ENCODE measurements at places on chromosomes 2 and 18.

GRCh38 chr2:175414882-175415487 is 233.5 kb upstream of the ATP5MC3 start:
- DNase-seq: peak; percentile 81

- no peak for DNase-seq
Measured at GRCh38 chr2:52356556-52356955, 1324.6 kb upstream of the NRXN1 start.

- DNase-seq: peak; percentile 71
Measured at GRCh38 chr2:65420712-65421431, 11.5 kb downstream of the SPRED2 start.

- peak; percentile 37 for DNase-seq
Measured at GRCh38 chr18:74499633-74500032, 3.5 kb downstream of the CNDP2 start.

GRCh38 chr18:55185391-55185790 is 226.1 kb upstream of the CCDC68 start:
- DNase-seq: no peak

DNA sequence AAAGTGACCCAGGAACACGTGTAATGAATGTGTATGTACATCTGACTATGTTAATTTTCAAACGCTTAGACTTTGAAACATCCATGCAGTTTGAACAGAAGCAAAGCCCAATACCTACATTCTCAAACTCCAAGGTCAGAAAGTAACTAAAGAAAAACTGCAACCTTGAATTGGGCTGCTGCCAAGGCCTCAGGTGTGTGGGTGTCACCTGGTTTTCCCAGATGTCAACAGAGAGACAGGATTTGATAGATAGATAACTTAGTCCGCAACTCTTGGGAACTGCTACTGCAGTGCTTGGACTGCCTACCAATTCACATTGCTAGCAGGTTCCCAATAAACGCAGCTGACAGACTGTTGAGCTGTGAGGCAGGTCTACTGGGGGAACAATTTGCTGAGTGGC is 78.7 kb upstream of the PAPOLG start:
- DNase-seq: no peak

- DNase-seq: no peak
Measured at GRCh38 chr2:62187246-62187645, 8.7 kb upstream of the B3GNT2 start.

DNA sequence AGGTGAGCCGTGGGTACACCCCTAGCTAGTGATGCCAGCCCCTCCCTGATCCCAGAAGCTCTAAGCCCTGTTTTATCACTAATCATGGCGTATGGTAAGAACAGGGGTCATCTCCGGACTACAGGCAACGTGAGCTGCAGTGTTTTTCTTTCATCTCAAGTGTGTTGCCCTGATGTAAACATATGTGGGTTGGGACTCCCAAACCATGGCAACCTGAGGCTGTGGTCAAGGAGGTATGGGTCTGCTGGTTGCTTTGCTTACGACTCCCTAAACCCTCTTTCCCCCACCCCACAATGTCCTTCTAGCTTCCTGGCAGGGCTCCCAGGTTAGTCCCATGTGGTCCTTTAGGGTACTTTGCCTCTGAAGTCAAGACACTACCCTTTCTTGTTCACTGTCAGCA is 53.6 kb upstream of the AFF3 start:
- DNase-seq: peak; percentile 52

GRCh38 chr2:161008311-161008710 is 151.9 kb upstream of the TANK start:
- no peak for DNase-seq

GRCh38 chr2:80380736-80381135 is 76.2 kb upstream of the LRRTM1 start:
- DNase-seq: no peak

DNA sequence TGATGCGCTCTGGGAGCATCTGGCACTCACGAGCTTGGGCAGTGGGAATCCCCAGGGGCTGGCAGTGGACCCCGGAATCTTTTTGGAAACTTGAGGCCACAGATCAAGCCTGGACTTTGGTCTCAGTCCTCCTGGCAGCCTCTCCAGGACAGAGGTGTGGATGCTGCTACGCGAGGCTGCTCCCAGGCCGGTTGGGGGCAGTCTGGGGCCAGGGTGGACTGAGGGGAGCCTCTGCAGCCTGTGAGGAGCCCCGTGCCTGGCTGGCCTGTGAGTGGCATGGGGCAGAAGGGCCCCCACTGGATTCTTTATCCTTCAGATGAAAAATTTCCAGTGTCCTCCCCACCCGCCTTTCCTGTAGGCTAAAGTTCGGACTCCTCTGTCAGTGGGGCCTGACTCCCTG is 12.7 kb upstream of the DES start:
- DNase-seq: no peak

DNA sequence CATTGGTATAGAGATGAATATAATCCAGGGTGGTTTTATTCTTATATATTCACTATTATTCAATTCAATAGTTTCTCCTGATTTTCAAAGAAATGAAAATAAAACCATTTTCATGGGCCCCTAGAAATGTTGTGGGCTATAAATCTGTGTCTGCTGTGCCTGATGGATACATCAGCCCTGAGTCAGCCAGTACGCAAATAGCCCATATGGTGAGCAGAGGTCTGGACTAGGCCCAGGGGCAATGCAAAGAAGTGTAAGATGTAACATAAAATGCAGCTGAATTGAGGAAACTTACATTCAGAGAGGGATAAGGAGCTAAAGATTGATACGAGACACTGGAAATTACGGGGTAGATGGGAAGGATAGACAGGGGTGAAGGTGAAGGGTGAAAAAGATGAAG is 122.5 kb downstream of the MAIP1 start:
- DNase-seq: no peak

DNA sequence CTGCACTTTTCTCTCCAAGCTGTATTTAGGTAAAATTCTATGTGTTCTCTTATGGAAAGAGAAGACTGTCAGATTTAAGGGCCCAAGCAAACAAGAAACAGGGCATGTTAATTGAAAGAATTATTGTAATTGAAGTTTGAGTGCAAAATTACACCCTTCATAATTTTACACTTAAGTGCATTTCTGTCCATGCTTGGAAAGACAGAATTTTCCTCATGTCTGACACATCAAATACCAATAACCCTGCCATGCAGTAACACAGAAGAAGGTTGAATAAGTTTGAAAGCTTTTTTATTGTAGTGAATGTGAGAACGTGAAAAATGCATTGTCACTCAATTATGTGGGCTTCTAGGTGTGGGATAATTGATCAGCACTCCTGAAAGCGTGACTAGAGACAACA is 52.9 kb upstream of the PARD3B start:
- DNase-seq: no peak

GRCh38 chr2:152322222-152322621 is 12.8 kb upstream of the FMNL2 start:
- no peak for DNase-seq

- DNase-seq: no peak
Measured at GRCh38 chr2:19767899-19768298, 133.9 kb downstream of the TTC32 start.
